Activated CD4-positive, alpha-beta T cell treated with anti-CD3 and anti-CD28 coated beads for 4 hours (primary cell): ENCODE measurements at places on chromosomes 5 and 9.

GRCh38 chr9:131668439-131669268 is 71.2 kb downstream of the RAPGEF1 start:
- DNase-seq: peak; percentile 70

DNA sequence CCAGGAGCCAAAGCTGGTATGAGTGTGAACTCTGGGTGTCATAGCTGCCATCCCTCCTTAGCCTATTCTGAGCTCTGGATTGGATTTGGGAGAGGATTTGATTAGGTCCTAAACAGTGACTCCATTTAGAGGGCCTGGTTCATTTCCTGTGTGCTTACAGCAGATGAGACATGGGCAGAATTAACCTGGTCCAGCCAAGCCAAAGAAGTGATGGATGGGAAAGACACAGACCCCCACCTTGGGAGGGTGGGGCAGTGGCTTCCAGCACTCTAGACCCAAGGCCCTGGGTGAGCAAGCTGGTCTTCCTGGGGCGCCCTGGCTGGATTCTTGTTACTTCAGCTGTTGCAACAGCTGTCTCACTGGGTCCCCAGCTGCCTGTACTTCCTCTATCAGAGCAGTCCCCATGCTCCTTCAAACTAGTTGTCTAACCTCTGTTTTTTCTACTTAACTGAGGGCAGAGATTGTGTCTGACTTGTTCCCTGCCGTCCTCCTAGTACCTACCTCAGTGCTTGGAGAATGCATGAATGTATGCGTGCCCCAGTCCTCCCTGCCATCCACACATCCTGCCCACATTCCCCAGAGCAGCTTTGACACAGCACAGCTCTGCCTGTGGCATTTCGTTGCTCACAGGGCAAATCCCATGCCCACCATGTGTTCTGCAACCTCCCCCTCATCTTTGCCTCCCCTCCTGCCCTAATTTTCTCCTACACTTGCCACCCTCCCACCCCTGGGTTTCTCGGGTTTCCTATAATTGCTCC is 115.9 kb downstream of the RGS3 start:
- DNase-seq: no peak

- no peak for DNase-seq
Measured at GRCh38 chr9:133282464-133283238, 7.7 kb upstream of the ABO start.

- DNase-seq: no peak
Measured at GRCh38 chr9:112076814-112077213, 98.3 kb downstream of the SUSD1 start.

DNA sequence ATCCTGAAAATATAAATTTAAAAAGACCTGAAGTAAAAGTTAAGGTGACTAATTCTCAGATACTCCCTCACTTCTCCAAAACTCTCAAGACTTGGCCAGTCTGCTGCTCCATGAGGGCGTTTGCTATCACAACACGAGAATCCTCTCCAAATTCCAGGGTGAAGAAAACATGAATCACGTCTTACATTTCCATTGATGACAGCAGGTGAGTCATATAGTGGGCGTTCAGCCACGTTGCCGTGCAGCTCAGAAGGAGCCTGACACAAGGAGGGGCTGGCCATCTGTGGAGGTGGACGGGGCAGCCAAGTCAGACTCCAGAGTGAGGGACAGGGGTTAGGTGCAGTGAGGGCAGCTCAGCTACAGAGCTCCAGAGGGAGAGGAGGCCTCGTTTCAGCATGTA is 555.1 kb upstream of the ADAMTS16 start:
- no peak for DNase-seq

DNA sequence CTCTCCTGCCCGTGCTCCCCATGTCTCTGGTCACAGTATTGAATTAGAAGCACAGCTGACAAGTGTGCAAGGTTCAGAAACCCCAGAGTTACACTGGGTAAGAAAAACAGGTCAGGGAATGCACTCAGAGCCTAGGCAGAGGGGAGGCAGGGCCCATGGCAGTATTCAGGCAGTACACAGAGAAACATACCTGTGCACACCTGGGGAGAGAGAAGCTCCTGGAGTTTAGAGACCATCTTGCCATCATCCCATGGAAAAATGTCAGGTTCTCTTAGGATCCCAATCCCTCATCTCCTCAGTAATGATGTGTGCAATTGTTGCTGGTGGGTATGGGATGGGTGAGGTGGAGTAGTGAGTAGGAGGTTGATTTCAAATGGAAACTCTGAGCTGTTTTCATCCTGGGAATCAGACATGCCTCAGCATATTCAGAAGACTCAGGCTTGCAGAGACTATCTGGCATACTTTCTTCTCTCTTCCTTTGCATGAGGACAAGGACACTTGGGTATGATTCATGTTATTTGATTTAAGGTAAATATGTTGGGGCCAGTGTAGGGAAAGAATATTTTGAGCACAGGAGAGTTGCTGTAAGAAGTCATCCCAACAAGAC is 228.5 kb downstream of the ESM1 start:
- DNase-seq: no peak

- DNase-seq: no peak
Measured at GRCh38 chr5:151779531-151780125, 7.9 kb downstream of the G3BP1 start.

GRCh38 chr5:176673651-176674583 is 26.6 kb downstream of the TSPAN17 start:
- DNase-seq: no peak
